ENCODE measurements at places on chromosomes 13 and 19. TPM values are rescaled to one million over a fixed set of nuclear protein-coding genes. Genes with fewer than 3 reads are reported as not detected.

DNA sequence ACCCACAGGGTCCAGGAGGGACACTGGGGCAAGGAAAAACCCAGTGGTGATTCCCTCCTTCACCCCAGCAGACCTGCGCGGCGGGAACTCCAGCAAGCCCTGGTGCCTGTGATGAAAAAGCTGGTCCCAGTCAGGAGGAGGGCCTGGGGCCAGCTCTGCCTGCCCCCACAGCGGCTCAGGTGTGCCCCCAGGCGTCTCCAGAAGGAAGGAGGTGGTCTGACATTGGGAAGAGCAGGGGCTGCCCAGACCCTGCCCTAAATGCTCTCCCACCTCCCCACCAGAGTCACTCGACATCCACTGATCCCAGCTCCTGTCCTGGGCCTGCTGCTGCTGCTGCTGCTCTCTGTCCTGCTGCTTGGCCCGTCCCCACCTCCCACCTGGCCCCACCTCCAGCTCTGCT is 6.2 kb downstream of the PTH2 start:
- no peak for DNase-seq

RYR1 gene
- 0.50 TPM for polyA plus RNA-seq

DNA sequence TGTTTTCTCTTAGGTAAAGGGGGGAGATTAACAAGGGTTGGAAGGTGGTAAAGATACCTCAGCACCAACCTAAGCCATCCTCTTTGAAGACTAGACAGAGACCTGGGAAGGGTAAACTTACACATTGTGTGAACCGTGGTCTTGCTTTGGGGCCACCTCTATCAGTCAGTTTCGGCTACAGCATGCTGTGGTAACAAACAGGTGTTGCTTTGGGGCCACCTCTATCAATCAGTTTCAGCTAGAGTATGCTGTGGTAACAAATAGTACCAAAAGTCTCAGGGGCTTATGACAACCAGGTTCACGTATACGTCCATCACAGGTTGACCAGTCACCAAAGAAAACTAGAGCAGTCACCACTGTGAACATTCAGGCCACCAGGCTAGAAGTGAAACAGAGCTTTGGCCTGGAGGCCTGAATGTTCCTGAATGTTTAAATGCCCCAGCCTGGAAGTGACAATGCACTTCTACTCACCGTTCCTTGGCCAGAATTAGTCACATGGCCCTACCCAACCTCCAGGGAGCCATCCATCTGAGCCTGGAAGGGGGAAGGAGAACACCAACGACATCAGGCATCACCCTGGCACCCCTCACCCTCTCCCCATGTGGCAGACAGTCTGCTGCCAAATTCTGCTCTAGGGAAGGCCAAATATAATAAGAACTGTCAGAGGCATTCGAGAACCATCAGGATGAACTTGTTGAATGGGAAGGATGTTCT is 3.8 kb downstream of the FXYD7 start:
- DNase-seq = no peak

GRCh38 chr13:61960981-61961380 is 545.3 kb upstream of the PCDH20 start:
- no peak for DNase-seq

GRCh38 chr13:53368948-53369347 is 340.3 kb downstream of the OLFM4 start:
- no peak for DNase-seq

Measured in CD4-positive, alpha-beta memory T cell (primary cell).